Spleen (tissue), 13 donors: ENCODE measurements at places on chromosomes 2 and 18. TPM values are rescaled to one million over a fixed set of nuclear protein-coding genes. Genes with fewer than 3 reads are reported as not detected.

SLC4A5 gene
- total RNA-seq: 3.7 TPM

RRM2 gene
- 6.3 TPM for total RNA-seq

COLEC11 gene
- 4.7 TPM for total RNA-seq

DNA sequence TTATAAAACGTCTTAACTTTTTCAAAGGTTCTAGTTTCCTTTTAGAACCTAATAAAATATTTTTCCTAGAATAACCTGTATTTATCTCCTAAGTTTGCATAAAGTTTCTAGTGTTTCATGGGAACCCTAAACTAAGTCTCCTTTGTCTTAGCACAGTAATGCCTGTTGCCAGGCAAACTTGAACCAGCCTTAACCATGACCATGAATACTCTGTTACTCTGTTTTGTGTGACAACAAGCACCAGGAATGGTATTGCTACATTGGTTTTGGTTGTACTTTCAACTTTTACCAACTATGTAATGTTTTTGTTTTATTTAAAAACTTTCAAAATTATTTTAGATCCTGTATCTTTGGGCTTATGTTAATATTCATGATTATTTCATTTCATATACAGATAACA is 137.6 kb downstream of the CERS6 start:
- DNase-seq: no peak

GRCh38 chr2:172326211-172326509 is 101.2 kb upstream of the ITGA6 start:
- no peak for DNase-seq

- DNase-seq: no peak
These were observed 45.1 kb downstream of the SLC9A2 start for GRCh38 chr2:102664471-102664909.
